Naive thymus-derived CD8-positive, alpha-beta T cell (primary cell): ENCODE measurements at places on chromosomes 6 and 20. TPM values are rescaled to one million over a fixed set of nuclear protein-coding genes. Genes with fewer than 3 reads are reported as not detected.

GRCh38 chr6:131831392-131831791, 23.6 kb downstream of the ENPP1 start:
- no peak overlapping the region for H3K27ac ChIP-seq
- no peaks in the 10 kb centered on the region for H3K4me1 ChIP-seq
- peaks cover 34% of the 10 kb centered on the region for H3K27me3 ChIP-seq
- DNase-seq = no peak

GRCh38 chr6:73104921-73105320, 120.4 kb downstream of the KHDC1L start:
- H3K36me3 ChIP-seq = peaks cover 19% of the 10 kb centered on the region
- no peak overlapping the region for H3K4me3 ChIP-seq
- no peaks in the 10 kb centered on the region for H3K4me1 ChIP-seq

DNA sequence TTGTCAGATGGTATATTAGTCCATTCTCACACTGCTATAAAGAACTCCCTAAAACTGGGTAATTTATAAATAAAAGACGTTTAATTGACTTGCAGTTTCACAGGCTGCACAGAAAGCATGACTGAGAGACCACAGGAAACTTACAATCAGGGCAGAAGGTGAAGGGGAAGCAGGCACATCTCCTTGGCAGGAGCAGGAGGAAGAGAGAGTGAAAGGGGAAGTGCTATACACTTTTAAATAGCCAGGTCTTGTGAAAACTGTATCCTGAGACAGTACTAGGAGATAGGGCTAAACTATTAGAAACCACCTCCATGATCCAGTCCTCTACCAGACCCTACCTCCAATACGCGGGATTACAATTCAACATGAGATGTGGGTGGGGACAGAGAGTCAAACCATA, 193.9 kb upstream of the KCNG1 start:
- DNase-seq = no peak
- H3K4me1 ChIP-seq = peaks cover 8% of the 10 kb centered on the region
- H3K4me3 ChIP-seq = no peak overlapping the region
- H3K27me3 ChIP-seq = peaks cover 64% of the 10 kb centered on the region
- no peak overlapping the region for H3K27ac ChIP-seq

POPDC3 gene
- total RNA-seq = not detected
